ENCODE measurements at places on chromosomes 1 and 21.

GRCh38 chr1:89518221-89518631 is 6.4 kb upstream of the LRRC8B start:
- DNase-seq = no peak

- DNase-seq = no peak
Observed at GRCh38 chr1:171468120-171468750, 17.1 kb upstream of the PRRC2C start.

DNA sequence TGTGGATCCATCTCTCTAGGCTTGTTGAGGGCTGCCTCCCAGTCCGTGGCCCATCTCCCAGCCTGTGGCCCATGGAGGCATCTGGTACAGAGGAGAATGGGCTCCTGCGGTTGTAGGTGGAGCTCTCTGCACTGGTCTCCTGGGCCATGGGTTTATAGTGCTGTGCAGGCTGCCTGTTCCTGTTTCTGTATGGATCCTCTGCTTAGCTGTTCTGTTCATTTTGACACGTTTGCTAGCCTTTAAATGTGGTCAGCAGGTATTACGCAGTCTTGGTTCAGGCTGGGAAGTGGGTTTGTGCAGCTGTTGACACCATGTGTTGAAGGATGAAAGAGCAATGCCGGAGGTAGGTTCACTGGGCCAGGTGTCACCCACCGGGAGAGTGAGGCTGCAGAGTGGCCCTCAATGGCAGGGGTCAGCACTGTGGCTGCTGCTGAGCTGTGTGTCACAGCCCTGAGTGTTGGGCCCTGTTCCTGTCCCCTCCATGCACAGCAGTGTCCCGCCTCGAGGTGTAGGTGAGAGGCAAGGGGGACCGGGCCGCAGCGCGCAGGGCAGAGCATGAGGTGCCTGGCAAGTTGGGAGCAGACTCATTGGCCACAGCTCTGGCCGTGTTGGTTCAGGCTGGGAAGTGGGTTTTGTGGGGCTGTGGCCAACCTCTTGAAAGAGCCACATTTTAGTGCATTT is 39.0 kb downstream of the SNAP47 start:
- no peak for DNase-seq

DNA sequence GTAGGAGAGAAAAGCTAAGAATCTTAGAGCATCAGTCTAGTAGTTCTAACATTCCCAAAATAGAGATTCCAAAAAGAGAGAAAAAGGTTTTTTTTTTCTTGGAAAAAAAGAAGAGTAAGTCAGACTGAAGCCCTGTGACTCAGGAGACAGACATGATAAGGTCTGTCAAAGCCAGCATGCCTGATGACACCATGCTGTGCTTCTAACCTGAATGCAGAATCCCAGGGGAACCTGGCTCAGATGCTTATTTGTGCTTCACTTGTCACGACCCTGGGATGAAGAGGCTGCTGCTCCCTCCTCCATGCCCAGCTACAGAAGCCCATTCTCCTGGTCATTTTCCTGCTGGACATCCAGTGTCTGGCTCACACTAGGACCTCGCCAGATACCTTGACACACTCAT is 44.3 kb downstream of the ERICH3 start:
- no peak for DNase-seq

- DNase-seq = no peak
Observed at GRCh38 chr1:15465674-15466073, 9.1 kb downstream of the CELA2A start.

DNA sequence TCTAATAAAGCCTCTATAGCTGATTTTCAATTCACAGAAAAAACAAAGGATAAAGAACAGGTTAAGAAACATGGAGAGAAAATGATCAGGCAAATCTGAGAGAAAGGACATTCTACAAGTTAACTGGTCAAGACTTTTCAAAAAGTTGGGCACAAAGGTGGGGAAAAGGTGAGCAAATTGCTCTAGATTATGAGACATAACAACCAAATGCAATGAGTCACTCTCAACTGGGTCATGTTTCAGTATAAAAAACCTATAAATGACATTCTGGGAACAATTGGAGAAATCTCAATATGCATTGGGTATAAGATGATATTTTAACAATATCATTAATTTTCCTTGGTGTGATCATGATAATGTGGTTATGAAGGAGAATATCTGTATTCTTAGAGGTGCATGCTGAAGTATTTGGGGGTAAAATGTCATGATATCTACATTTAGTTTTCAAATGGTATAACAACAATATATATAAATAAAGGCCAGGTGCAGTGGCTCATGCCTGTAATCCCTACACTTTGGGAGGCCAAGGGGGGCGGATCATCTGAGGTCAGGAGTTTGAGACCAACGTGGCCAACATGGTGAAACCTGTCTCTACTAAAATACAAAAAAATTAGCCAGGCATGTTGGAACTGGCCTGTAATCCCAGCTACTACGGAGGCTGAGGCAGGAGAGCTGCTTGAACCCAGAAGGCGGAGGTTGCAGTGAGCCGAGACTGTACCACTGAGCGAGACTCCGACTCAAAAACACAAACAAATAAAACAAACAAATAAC is 27.0 kb downstream of the ANKRD13C start:
- no peak for DNase-seq
